ENCODE measurements at places on chromosomes 5 and 9.

GRCh38 chr9:133914442-133915342, 77.4 kb downstream of the VAV2 start:
- no peak for DNase-seq

- DNase-seq = no peak
Observed at GRCh38 chr5:155027993-155028629, 14.6 kb downstream of the KIF4B start.

DNA sequence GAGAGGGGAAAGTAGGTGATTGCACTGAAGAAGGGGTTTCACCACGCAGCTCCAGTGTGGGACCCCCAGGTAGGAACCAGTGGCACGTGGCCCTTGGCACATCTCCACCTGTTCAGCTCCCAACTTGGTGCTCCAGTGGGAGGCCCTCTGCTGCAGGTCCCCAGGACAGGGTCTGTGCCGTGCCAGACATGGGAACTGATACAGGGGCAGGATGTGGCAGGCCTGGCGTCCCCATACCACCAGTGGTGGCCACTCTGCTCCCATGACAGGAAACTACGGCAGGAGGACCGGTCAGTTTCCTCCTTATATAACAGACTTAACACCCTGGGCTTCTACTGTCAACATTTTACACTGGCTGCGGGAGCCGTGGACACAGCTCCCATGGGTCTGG, 67.3 kb downstream of the PSMB7 start:
- DNase-seq = no peak

DNA sequence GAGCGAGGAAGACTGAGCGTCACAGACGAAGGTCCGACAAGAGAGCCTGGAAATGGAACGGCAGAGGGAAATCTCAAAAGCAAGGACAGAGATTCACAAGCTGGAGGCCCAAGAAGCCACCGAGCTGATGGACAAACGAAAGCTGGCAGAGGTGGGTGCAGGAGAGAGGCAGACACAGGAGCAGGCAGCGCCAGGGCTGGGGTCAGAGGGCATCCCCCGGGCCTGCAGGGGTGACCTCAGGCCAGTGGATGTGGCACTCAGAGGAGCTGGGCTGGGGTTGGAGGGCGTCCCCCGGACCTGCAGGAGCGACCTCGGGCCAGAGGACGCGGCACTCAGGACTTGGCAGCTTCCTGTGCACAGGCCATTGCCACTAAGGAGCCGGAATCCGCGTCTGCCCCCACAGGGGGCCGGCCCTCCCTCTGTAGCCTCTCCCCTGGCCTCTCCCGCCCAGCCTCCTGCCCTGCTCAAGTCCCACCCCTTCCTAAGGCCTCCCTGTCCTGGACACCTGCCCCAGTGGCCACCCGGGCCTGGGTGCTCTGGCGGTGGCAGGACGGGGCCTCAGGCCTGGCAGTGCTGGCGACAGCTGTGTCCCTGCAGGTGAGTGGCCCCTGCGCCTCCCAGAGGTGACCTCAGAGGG, 40.4 kb downstream of the EXD3 start:
- DNase-seq = no peak

GRCh38 chr9:126420643-126421564, 94.3 kb downstream of the MVB12B start:
- no peak for DNase-seq

Data from NCI-H1048 (cell line).